ENCODE measurements at places on chromosomes 1 and 21. TPM values are rescaled to one million over a fixed set of nuclear protein-coding genes. Genes with fewer than 3 reads are reported as not detected.

Gene LCA5L
- total RNA-seq: 4.7 TPM

GRCh38 chr1:117171900-117172511, 38.7 kb downstream of the VTCN1 start:
- peak; percentile 92 for DNase-seq

GRCh38 chr1:44631333-44631646, 43.0 kb downstream of the TMEM53 start:
- no peak for DNase-seq

Gene TRPM2
- not detected for total RNA-seq

DNA sequence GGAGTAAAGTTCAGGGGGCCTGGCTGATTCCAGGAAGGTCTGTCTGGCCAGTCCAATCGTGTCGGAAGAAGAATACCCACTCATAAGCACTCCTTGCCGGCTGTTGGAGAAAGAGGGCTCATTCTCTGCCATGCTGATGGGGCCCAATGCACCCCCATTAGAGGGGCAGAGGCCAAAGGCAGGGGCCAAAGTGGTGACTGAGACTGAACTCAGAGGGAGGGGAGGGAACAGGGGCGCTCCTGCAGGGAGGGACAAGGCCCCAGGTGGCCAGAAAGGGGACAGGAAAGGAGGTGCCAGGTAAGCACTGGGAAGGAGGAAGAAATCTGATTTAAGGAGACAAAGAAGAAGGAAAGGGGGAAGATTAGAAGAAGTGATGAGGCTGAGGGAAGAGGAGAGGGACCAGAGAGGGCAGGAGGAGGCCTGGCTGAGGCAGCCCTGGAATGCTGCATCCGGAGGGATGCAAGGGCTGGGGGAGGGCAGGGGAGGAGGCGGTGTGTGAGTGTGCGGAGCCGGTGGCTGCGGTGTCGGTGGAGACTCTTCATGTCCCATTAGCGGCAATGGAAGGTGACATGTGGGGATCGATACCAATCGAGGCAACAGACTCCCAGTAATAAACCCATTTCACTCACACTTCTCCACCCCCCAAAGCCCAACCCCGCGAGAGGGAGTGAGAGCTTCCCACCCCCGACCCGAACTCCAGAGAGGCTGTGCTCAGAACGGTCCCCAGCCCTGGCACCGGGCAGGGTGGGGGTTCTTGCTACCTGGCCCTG, 12.0 kb upstream of the ETV3L start:
- DNase-seq: peak; percentile 48

DNA sequence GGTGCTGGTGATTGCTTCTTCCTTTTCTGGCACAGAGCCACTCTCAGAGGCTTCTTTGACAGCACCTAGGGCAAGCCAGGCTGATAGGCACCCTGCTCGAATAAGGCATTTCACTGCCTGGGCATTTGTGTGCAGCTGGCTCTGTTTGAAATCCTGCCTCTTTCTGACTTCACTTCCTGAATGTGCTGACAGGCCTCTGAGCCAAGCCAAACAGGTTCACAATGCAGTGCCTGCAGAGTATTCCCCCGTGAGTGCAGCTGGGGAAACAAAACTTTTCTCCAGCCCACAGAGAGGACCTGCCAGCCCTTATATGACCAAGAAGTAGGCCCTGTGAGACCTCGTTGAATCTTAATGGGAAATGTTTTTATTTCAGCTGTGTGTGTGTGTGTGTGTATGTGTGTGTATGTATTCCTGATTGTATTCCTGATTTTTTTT, 10.4 kb downstream of the JUN start:
- DNase-seq: peak; percentile 21
